ENCODE measurements at places on chromosomes 11 and 22.

- no peak for DNase-seq
Measured at GRCh38 chr11:88404391-88404790, 66.9 kb upstream of the CTSC start.

GRCh38 chr11:70402685-70403084 lies 4.4 kb downstream of the CTTN start:
- no peak for DNase-seq

- DNase-seq = no peak
Measured at GRCh38 chr11:34508524-34508923, 5.1 kb downstream of the ELF5 start.

DNA sequence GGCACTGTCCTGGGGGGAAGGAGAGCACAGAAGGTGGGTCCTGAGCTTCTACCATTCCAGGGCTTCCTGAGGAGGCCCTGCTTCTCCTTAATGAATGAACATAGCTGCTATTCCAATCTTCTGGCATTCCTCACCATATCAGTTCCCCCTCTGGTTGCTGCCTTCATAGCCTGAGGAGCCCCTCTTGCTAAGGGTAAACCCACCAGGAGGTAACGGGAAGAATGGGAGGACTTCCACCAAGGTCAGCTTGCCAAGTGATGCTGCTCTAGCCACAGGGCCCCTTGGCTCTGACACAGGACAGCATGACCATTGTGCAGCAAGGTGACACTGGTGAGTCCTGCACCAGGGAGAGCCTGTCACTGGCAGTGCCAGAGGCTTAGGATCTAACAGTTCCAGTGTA lies 1022.5 kb downstream of the TBC1D22A start:
- no peak for DNase-seq

DNA sequence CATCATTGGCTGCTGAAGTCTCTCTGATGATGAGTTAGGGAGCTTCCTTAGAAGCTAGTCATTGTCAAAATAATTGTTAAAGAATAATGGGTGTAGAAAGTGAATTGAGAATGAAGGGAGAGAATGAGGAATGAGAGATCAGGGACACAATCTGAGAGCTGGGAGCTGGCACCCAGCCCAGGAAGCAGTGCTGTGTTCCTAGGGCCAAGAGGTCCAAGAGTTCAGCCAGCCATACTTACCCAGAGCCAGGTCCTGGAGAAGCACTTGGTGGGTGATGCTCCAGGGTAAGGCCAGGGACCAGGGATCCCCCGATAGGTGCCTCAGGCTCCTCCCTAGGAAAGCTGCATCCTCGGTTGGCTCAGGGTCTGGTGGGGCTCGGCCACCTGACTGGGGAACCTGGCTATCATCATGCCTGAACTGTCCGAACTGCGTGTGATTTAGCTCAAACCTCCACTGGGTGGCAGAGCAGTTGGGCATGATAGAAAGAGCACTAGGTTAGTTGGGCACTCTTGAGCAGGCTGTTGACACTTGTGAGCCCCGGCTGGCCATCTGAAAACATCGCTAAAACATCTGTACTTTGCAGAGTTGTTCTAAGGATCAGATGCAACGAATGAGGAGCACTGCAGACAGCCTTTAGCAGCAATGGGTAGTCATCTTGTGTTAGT lies 123.9 kb upstream of the NCAM1 start:
- no peak for DNase-seq

DNA sequence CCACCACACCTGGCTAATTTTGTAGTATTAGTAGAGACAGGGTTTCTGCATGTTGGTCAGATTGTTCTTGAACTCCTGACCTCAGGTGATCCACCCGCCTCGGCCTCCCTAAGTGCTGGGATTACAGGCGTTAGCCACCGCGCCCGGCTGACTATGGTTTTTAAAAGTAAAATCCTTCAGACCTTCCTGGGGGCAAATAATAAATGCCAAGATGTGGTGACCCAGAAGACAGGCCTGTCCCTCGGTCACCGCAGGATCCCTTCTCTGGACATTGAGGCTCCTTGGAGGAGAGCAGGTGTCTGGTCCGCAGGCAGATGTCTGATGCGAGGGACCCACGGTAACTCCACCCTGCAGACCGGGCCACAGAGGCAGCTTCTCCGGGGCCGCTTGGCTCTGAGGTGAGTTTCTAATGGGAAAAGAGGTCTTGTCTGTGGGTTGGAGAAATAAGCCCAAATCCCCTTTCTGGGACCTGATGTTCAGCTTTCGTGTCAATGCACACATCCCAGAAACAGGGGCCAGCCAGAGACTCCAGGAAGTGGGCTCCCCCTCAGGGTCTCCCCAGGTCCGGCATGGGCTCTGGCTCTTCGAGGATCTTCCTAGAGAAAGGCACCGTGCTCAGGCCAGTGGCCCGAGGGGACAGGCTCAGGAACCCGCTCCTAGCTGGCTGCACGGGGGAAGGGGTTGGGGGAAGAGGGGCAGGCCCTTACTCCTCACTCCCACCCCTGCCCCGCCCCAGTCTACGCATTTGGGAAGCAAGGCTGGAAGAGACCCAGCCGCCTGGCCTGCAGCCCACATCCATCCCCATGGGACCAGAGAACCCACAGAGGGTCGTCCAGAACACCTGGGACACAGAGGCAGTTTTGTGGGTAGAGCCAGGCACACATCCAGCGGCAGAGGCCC lies 100.6 kb downstream of the WNT7B start:
- DNase-seq = no peak

DNA sequence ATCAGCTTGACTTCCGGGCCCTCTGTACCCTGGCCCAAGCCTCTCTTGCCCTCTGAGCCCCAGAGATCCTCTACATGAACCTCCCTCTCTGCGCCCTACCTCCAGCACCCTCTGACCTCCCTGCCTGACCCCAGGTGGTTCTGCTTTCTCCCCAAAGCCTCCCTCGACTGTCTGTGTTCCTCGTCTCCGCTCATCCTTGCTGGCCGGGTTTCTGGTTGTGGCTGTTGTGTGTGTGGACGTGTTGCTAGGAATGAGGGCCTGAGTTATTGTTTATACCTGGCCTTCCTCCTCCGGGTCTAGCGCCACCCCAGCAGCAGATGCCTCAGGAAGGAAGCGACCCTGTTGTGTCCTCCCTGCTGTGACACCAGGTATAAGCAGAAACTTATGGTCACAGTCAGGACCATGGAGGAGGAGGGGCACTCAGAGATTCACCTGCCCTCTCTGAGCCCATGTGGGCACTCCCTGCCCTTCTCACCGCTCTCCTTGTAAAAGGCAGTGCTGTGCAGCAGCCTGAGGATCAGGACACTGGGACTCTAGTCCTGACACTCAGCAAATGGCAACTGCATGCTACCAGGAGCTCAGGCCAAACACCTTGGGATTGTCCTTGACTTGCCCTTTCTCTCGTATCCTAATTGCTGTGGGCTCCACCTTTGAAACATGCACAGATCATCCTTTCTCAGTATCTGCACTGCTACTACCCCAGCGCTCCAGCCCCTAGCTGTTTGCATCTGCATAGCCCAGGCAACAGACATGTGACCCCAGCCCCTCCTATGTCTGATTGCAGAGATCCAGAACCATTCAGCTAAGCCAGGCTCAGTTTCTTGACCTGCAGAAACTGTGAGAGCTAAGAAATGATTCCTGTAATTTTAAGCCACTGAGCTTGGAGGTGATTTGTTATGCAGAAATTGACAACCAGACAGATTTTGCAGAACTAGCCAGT lies 140.1 kb downstream of the ST3GAL4 start:
- no peak for DNase-seq

DNA sequence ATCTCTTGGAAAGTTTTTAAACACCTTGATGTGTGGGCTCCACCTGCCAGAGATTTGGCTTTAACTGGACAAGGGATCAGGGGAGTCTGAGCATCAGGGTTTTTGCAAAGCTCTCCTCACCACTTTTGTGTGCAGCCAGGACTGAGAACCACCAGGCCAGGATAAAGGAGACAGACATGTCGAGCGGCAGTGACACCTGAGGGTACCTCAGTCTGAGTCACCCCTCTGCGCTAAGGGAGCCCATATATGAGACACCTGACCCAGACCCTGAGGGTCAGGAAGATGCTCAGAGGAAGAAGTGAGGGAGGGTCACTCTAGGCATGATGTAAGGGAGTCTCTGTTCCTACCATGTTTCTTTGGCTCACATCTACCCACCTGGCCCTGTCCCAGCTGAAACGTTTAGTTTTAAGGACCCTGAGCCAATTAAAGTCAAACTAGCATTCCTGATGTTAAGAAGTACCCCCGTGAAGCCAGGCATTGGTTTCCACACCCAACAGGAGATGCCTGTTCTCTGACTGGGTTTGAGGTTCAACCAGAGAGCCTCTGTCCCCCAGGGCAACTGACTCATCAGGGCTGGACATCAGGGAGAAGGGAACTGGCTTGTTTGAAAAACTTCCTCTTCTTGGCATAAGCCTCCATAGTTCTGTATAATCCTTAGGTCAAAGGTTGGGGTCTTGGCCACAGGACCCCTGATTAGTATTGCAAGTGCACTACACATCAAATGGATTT lies 72.4 kb upstream of the BIRC3 start:
- DNase-seq = no peak

- no peak for DNase-seq
Measured at GRCh38 chr11:38226684-38227083, 1628.6 kb upstream of the RAG2 start.

GRCh38 chr11:61957021-61957770 lies 7.0 kb downstream of the BEST1 start:
- DNase-seq = no peak

DNA sequence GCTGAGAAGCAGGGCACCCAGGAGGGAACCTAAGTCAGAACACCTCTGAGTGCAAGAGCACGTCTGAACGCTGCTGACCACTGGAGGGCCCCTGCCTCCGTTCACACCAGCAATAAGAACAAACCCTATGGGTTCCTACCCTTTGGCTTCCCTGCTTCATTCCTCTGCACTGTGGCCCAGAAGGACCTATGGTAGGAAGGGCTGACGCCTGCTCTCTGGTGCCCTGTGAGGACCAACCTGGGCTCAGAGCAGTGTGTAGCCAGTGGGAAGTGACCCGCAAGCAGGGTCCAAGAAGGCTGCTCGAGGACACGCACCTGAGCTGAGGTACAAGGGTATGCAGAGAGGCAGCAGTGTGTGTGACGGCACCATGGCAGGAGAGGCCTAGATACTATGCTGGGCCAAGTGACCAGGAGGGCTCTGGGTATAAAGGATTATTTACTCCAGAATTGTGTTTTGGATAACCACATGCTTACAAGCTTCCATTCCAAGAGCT lies 68.8 kb upstream of the CLTCL1 start:
- DNase-seq = no peak

- DNase-seq = no peak
Measured at GRCh38 chr11:126476266-126476924, 120.9 kb downstream of the ST3GAL4 start.

- no peak for DNase-seq
Measured at GRCh38 chr11:120501976-120502755, 9.4 kb upstream of the GRIK4 start.

GRCh38 chr11:3795131-3796001 lies 2.0 kb downstream of the NUP98 start:
- peak; percentile 16 for DNase-seq

- no peak for DNase-seq
Measured at GRCh38 chr11:79229047-79229446, 211.8 kb downstream of the TENM4 start.

DNA sequence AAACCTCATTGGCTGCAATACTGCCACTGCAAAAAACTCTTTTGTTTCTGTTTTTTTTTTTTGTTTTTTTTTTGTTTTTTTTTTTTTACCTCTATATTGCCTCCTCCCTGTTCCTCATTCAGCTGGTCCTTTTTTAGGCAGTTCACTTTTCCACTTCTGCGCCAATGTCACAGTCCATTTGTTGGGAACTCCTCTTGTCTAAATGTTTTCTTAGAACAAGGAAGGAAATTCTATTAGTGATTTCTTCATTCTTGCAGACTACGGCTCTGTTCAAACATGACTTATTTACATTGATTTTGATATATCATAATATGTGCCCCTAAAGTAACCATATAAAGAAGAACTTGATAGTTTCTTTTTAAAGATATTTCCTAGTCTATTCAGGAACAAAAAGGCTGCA lies 2.9 kb downstream of the FAM118B start:
- DNase-seq = no peak

- no peak for DNase-seq
Measured at GRCh38 chr11:60158636-60159035, 24.2 kb downstream of the MS4A6A start.

- DNase-seq = no peak
Measured at GRCh38 chr11:45852712-45853101, 5.4 kb downstream of the CRY2 start.

DNA sequence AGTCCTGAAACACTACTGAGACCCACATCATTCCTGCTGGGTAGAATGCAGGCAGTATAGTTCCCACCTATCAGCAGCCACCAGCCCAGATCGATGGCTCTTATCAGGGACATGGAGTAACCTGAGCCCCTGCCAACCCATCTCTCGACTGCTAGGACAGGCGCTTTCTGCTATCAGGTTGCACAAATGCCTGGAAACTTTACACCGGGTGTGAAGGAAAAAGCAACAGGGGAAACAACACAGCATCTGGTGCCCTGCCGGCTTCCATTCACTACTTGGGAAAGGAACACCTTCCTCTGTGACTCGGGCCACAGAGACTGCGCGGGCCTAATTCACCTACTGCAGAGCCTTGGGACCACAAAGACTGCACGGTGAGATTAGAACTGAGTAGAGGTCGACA lies 18.5 kb downstream of the RBFOX2 start:
- no peak for DNase-seq

- DNase-seq = no peak
Measured at GRCh38 chr11:79510960-79511359, 70.1 kb upstream of the TENM4 start.

DNA sequence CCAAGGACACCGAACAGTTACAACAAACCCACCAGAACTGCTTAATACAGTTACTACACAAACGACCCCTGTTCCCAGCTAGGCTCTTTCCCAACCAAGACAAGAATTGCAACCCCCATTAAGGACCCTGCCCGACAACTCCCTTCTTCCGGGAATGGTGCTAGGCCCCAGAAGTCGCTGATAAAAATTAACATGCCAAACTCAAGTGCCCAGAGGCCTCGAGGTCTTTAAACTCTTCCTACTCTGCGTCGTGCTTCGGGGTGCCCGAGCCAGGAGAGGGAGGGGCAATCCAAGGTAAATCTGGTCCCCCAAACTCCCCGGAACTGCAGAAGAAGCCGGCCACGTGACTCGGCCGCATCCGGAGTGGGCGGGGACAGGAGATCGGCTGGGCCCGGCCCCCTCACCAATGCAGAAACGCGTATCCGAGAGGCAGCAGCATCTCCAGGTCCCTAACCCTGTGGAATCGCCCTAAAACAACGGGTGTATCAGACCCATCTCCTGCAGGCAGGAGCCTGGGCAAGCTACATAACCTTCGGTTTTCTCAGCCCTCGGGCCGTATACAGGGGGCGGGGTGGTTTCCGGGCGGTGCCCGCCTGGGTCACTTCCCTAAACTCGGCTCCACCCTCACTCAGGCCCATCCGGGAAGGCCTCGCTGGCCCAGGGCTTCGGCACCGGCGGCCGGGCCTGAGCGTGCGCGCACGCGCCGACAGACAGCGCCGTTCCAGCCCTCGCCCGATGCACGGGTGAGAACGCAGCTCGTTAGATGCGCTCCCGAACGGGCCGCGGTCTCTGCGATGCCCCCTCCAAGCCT lies 1.1 kb downstream of the CFL1 start:
- DNase-seq = no peak
